ENCODE measurements at places on chromosomes 6 and 20.

- no peak for DNase-seq
Measured at GRCh38 chr20:22411627-22412450, 172.5 kb downstream of the FOXA2 start.

DNA sequence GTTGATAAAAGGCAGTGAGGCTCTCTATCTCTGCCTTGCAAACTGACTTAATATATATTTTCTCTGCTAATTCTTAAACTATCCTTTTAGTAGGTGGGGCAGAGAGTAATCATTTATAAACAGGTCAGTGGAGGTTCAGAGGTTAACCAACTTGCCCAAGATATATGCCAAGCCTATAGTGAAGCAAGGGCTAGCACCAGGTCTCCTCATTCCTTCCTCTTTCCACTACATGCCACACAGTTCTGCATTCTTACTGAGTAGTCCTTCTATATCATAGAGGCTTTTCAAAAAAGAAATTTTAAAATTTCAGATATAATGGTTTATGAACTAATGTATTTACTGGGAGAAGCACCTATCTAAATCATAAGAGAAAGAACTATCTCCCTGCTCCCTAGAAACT lies 8.5 kb downstream of the ARG1 start:
- no peak for DNase-seq

DNA sequence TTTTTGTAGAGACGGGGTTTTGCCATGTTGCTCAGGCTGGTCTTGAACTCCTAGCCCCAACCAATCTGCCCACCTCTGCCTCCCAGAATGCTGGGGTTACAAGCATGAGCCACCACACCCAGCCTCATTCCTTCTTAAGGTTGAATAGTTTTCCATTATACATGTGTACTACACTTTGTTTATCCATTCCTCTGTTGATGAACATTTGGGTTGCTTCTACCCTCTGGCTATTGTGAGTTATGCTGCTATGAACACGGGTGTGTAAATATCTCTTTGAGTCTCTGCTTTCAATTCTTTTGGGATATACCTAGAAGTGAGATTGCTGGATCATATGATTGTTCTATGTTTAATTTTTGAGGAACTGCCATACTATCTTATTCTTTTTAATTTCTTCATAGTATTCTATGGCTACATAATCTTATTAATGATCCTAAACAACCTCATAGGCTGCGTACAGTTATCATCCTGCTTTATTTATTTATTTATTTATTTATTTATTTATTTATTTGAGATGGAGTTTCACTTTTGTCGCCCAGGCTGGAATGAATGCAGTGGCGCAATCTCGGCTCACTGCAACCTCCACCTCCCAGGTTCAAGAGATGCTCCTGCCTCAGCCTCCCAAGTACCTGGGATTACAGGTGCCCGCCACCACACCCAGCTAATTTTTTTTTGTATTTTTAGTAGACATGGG lies 49.2 kb upstream of the TLDC2 start:
- no peak for DNase-seq

- peak; percentile 4 for DNase-seq
Measured at GRCh38 chr20:47181056-47181862, 175.2 kb downstream of the ZMYND8 start.

DNA sequence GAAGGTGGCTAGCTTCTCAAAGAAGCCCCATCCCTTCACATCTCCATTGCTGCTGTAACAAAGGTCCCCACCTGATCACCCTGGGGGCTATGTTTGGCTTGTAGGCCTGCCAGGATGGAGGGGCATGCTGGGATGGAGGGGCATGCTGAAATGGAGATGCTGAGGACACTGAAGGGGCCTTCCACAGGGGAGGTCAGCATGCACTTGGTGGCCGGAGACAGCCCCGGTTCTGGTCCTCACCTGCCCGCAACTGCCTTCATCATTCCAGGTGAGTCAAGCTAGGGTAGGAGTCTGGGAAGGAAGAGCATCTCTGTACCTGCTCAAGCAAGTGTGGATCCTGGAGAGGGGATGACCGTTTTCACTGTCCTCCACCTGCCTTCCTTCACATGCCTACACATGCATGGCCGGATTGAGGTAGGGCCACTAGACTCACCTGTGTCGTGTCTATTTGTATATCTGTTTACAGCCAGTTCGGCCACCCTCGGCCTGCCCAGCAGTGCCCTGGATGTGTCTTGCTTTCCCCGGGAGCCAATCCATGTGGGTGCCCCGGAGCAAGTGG lies 6.0 kb downstream of the L3MBTL1 start:
- no peak for DNase-seq

GRCh38 chr6:156982168-156982567 lies 205.0 kb downstream of the ARID1B start:
- no peak for DNase-seq

All from NCI-H146 (cell line).